ENCODE measurements at places on chromosomes 7 and 10. TPM values are rescaled to one million over a fixed set of nuclear protein-coding genes. Genes with fewer than 3 reads are reported as not detected.

- DNase-seq = no peak
These were observed 250.6 kb downstream of the BBS9 start for GRCh38 chr7:33379891-33380525.

- DNase-seq = no peak
These were observed 217.6 kb upstream of the SEMA3E start for GRCh38 chr7:83866582-83866981.

LRMDA gene
- polyA plus RNA-seq = 29.3 TPM

ZPBP gene
- not detected for polyA plus RNA-seq

HOXA13 gene
- not detected for polyA plus RNA-seq

DNA sequence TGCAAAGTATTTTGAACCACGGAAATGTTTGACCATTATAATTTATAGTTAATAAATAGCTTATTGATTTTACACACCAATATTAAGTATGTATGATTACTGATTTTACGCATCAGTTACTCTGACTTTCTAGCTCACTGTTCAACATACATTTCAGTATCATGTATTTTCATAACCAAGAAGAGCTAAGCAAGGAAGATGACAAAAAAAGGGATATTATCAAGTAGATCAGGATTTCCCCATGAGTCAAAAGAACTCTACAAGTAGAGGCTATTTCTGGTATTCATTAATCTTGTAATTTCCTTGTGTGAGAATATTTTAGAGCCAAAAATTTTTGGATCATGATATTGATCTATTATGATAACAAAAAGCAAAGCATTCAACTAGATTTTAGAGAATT, 131.6 kb downstream of the AGMO start:
- DNase-seq = no peak

SUN3 gene
- polyA plus RNA-seq = 1.7 TPM

CCDC172 gene
- polyA plus RNA-seq = not detected

TASOR2 gene
- 17.8 TPM for polyA plus RNA-seq

OGA gene
- polyA plus RNA-seq = 56.4 TPM

DNA sequence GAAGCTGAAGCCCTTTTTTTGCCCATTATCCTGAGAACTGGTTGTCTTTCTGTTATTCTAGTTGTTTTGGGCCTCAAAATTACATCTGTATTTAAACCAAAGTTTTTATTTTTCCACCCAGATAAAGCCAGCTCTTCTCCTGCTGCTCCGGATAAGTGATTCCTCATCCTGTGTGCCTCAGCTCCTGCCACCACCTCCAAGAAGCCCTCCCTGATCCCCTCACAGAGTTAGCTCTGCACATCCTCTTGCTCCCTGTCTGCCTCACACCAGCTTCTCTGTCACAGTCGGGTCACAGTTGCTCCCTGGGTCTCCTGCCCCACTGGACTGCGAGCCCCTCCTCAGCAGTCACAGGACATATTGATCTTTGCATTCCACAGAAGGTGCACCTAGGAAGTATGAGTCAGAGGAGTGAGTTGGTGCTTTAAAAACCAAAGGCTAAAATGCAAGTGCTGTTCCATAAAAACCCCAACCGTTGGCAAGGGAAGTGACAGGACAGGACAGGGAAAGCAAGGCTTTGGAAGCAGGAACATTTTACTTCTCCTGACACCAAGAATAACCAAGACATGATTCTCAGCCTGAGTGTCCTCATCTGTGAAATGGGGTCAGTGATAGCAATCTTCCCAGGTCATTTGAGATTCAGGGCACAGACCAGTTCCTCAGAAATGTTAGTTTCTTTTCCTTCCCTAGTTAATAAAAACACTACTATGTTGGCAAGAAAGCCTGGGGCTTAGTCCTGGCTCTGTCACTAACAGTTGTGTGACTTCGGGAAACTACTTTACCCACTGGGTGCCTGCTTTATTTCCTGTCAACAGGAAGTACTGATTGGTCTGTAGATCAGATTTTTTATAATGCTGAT, 36.5 kb upstream of the EEPD1 start:
- DNase-seq = no peak

DNA sequence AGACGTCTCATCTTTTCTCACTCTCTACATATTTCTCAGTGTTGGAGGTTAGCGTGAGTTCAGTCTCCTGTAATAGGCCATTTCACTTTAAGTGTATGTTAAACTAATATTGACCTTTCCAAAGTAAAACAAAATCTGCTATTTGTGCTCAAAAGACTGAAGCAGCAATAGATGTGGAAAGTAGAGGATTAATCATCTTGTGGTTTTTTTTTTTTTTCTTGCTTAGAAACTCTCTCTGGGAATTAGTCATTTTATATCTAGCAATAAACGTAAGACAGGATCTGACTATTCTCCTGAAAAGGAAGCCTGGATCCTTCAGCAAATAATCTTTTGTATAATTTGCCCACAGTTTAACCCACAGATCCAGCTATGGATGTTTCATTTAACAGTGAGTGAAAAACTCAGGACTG, 81.7 kb downstream of the NRP1 start:
- DNase-seq = peak; percentile 75

SNX10 gene
- polyA plus RNA-seq = 9.3 TPM
